ENCODE measurements at places on chromosomes 11 and 22.
A peak's percentile ranks its signal among the peaks of the same experiment; 100 is the strongest.

GRCh38 chr11:44702889-44703288 is 23.9 kb upstream of the TSPAN18 start:
- DNase-seq, result no peak

- no peak for DNase-seq
Observed at GRCh38 chr11:116130122-116130521, 625.9 kb upstream of the CADM1 start.

DNA sequence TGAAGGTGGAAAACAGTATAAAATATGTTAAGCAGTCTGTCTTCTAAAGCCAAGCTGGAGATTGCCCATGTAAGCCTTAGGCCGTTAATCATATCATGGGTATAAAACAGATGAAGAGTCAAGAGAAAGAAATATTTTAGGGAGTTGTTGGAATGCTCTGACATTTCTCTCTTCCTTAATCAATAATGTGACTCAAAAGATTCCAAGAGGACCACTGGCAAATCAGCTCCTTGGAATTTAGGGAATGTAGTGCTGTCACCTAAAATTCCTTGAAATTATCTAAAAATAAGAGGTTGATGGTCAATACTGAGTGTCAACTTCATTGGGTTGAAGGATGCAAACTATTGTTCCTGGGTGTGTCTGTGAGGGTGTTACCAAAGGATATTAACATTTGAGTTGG is 525.9 kb downstream of the KCNA4 start:
- DNase-seq, result no peak

GRCh38 chr11:10012068-10012467 is 282.0 kb downstream of the SBF2 start:
- DNase-seq, result no peak

DNA sequence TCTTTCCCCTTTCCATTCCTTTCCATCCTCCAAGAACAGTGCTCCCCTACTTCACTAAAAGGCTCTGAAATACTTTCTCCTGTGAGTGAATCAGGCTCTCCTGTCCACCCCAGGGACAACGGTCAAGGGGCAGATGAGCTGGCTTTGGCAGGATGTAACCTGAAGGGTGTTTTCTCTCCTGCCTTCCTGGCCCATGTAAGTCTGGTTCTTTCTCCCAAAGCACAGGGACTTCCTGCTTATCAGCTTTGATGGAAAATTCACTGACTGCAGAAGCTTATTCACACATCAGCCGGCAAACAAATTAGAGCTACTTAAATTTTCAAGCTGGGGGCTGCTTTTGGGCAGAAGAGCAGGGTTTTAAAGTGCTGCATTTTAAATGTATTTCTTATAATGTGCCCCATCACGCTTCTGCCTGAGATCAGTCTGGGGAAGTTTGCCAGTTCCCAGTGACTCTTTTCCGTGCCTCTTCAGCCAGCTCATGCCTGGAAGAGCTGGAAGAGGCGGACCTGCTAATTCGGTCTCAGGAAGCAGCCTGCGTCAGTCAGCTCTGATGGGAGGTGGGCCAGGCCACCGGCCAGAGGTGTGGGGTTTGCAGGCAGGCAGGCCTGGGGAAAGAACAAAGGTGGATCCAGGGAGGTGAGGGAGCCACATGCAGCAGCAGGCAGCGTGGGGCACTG is 140.4 kb upstream of the TBCEL start:
- no peak for DNase-seq

- no peak for DNase-seq
Observed at GRCh38 chr22:31193092-31193491, 19.0 kb upstream of the LIMK2 start.

GRCh38 chr11:86671531-86672006 is 847 bp downstream of the ME3 start:
- no peak for DNase-seq

DNA sequence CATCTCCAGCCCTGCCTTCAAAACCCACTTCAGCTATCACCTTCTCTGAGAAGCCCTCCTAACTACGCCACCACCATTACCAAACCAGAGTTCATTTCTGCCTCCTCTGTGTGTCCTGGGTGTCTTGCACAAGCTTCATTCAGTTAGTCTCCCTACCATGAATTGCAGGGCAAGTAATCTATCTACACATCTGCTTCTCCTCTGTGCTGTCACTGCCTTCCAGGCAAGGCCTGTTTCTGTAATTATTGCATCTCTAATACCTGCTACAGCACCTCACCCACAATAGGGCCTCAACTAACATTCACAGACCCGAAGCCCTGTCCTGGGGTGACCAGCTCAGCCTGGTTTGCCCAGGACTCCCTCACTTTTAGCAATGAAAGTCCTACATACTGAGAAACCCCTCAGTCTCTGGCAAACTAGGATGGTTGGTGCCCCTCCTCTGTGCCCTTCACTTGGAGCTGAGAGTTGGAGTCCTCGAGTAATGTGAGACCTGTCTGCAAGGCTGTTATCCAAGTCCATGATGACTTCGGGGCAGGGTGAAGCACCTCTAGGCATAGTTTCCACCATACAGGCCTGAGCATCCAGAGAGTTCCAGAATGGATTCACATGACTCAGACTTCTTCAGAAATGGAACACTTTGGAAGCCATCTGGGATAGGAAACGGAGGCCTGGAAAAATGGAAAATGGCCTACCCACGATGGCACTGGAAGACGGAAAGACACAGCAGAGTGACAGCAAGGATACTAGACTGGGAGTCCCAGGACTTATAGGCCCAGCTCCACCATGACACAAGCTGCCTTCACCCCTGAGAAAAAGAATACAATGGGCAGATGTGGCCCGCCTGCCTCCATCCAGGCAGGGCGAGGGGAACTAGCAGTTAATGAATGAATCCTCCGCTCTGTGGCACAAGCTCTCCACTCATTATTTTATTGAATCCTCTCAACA is 269.3 kb downstream of the BUD13 start:
- no peak for DNase-seq

GRCh38 chr11:61545341-61545740 is 35.5 kb downstream of the SYT7 start:
- no peak for DNase-seq

- DNase-seq, result no peak
Observed at GRCh38 chr22:21929253-21929652, 23.4 kb downstream of the PPM1F start.

DNA sequence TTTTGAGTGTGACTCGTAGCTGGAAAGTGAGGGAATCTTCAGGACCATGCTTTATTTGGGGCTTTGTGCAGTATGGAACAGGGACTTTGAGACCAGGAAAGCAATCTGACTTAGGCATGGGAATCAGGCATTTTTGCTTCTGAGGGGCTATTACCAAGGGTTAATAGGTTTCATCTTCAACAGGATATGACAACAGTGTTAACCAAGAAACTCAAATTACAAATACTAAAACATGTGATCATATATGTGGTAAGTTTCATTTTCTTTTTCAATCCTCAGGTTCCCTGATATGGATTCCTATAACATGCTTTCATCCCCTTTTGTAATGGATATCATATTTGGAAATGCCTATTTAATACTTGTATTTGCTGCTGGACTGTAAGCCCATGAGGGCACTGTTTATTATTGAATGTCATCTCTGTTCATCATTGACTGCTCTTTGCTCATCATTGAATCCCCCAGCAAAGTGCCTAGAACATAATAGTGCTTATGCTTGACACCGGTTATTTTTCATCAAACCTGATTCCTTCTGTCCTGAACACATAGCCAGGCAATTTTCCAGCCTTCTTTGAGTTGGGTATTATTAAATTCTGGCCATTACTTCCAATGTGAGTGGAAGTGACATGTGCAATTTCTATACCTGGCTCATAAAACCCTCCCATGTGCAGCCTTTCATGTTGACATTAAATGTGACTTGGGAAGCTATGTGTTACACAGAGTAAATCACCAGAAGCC is 11.0 kb downstream of the OR51E1 start:
- no peak for DNase-seq

- no peak for DNase-seq
Observed at GRCh38 chr11:83093634-83094033, 21.9 kb upstream of the RAB30 start.

- no peak for DNase-seq
Observed at GRCh38 chr11:118152552-118153471, at the start of gene SCN4B. Gene SCN4B (minus strand): TSS chr11:118152823. CDS start chr11:118152673, 150 bp downstream.

DNA sequence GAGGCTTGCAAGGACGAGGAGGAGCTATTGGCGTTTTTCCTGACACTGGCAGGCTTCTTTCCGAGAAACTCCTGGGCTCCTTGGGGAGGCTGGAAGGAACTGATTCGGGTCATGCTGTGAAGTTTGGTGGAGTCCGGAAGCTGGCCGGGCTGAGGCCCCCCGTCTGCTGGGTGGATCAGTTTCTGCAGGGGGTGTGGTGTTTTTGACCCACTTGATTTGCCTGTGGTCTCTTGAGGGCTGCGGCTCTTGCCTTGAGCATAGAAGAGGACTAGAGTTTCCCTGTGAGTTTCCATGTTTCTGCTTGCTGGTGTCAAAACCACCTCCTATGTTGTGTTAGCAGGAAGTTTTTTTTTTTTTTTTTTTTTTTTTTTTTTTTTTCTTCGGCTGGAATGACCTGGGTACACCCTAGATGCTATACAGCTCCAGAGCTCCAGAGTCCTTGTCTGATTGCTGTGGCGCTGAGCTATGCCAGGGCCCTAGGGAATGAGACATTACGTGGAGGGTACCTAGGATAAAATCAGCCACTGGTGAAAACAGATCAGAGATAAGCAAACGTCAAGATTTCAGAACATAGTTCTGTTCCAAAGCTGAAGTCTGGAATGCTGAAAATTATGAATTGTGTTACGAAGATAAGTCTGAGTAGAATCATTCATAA is 728 bp downstream of the TBC1D22A start:
- no peak for DNase-seq

- DNase-seq, result no peak
Observed at GRCh38 chr11:24819863-24820434, 323.1 kb downstream of the LUZP2 start.

DNA sequence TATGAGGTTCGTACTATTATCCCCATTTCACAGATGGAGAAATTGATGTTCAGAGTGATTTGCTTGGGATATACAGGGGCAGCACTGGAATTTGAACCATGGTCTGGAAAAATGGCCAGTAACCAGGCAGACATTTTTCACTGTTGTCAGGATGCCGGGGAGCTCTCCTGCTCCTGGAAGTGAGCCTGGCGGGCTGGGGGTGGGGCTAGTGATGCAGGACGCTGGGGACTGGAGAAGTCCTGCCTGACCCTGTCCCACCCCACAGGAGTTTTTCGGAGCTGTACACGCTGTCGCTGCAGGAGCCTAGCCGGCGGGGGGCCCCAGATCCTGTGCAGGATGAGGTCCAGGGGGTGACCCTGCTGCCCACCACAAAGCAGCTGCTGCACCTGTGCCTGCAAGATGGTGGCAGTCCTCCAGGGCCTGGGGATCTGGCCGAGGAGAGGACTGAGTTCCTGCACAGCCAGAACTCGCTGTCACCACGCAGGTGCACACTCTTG is 11.1 kb downstream of the SIPA1 start:
- no peak for DNase-seq

GRCh38 chr11:105282658-105283057 is 143.1 kb upstream of the CARD18 start:
- no peak for DNase-seq

GRCh38 chr11:98732947-98733346 is 287.8 kb upstream of the CNTN5 start:
- no peak for DNase-seq

DNA sequence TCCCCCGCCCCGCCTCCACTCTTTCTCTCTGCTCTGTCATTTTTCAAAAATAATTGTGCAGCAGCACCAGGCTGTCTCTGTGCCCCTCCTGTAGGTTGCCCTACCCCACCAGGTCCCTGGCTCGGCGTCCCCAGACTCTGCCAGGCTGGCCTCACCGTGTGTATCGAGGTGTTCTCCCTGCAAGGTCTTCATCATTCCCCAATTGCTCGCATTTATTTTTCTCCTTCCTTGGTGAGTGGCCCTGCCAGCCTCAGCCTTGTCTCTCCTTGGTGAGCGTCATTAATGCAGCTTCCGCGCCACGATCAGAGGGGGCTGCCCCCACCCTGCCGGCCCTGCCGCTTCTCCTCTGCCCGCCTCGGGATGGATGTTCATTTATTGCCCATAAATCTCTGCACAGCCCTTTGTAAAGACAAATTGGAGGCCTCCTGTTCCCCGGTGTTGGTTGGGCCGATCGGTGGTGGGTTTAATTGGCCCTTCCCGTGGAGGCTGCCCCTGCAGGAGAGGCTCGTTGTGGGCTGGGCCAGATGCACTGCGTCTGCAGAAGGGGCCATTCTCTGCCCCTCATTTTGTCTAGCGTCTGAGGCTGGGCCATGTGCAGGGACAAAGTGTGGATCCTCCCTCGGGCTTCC is 33.2 kb downstream of the RTN4R start:
- DNase-seq, result no peak

DNA sequence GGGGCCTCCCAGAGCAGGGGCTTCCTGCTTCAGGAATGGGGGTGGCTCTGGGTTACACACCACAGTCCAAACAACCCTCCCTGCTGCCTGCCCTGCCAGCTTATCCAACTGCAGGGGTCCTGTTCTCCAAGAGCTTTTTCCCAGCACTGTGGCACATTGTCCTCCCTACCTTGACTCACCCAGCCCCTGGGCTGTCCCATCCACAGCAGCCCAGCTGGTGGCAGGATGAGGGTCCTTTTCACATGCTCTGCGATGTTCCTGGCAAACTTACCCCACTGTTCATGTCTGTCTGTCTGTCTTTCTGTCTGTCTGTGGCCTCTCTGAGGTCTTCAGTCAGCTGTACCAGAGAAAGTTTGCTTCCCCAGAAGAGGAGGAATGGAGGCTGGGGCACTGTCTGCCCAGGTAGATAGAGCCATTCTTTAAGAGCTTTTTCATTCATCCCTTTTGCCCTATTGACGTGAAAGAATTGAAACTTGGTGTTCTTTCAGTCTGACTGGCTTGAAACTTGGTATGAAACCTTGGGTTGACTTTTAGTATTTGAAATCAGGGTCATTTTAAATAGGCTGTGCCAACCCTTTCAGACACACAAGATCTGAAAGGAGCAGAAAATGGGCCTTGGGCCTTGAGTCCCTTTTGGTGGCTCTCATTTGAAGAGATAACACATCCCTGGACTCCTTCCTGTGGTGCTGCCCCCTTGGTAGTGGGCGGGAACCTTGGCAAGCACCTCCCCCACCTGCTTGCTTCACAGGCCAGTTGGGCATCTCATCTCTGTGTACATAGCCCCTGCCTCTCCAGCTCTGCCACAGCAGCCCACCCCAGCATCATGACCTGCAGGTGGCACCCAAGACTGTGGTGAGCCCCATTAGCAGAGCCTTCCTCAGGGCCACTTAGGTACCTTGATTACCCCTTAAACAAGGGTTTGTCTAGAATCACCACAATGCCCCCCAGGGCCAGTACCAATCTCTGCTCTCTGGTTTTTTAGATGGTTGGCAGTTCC is 74.6 kb upstream of the SUSD2 start:
- DNase-seq, result peak; percentile 24
